NCI-H2029 (cell line): ENCODE measurements at places on chromosomes 4 and X.

GRCh38 chr4:149709640-149710039, 106.0 kb downstream of the IQCM start:
- DNase-seq: no peak

- DNase-seq: no peak
Measured at GRCh38 chrX:132257116-132257515, 37.9 kb upstream of the RAP2C start.

GRCh38 chr4:150280081-150280895, 202.0 kb downstream of the DCLK2 start:
- no peak for DNase-seq

GRCh38 chr4:165079476-165079875, 25.8 kb downstream of the TRIM75 start:
- DNase-seq: peak; percentile 63

DNA sequence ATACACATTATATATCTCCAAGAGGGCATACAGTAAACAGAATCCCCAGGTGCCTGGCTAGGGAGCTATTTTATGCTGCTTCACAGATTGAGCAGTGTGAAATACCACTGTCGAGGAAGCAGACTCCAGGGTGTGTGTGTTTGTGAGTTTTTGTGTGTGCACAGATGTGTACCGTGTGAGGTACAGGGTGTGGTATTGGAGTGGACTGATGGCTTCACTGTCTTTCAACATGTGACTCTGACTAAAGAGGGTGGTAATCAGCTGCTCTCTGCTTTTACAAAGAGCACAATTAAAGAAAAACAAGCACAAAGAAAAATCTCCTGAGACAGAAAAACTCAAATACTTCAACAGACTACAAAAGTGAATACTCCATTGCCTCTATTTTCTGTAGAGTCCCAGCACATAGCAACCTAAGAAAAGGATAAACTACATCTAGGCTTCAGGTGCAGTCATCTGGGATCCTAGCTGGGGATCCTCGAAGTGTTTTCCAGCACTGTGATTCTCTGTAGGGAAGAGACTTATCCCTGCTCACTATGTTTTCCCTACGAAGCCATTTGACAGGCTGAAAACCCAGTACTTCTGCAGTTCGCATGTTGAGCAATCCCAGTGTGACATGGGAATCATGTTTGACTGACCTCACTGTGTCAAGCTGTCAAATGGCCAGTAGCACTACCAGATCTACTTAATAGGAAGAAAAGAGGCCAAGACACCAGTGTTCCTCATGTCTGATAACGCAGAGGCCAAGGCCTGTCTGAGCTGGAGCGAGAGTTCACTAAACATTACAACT, 100.3 kb downstream of the CDS1 start:
- DNase-seq: no peak
